Fibroblast of skin of right biceps (primary cell): ENCODE measurements at places on chromosomes 16 and 17.

DNA sequence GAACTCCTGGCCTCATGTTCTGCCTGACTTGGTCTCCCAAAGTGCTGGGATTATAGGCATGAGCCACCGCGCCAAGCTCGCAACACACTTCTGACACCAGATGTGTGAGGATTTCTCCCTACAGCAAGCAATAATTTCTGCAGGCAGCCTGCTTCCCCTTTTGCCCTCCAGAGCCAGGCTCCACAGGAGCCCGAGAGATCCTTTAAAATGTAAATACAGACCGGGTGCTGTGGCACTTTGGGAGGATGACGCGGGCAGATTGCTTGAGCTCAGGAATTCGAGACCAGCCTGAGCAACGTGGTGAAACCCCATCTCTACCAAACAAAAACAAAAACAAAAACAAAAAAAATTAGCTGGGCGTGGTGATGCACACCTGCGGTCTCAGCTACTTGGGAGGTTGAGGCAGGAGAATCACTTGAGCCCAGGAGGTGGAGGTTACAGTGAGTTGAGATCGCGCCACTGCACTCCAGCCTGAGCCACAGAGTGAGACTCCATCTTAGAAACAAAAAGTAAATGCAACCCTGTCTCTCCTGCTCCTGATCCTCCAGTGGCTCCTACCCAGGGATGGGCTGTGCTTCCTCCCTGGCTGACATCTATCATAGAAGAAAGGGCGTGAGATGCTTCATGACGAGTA is 14.7 kb downstream of the C16orf96 start:
- no peak for DNase-seq

GRCh38 chr16:72021043-72021442 is 12.5 kb downstream of the DHODH start:
- DNase-seq, result no peak

DNA sequence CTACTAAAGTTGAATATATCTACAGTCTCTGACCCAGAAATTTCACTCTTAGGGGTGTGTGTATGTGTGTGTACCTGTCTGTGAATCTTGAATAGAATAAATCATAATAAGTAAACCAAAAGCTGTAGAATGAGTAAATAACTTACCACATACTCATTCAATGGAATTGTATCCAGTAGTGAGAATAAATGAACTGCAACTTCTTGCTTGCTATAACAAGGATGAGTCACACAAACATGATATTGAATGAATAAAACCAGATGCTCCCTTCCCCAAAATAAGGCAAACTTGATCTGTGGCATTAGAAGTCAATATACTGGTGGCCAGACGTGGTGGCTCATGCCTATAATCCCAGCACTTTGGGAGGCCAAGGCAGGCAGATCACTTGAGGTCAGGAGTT is 259.8 kb upstream of the MON1B start:
- DNase-seq, result peak; percentile 59

GRCh38 chr16:4142268-4142667 is 26.0 kb upstream of the ADCY9 start:
- DNase-seq, result no peak

DNA sequence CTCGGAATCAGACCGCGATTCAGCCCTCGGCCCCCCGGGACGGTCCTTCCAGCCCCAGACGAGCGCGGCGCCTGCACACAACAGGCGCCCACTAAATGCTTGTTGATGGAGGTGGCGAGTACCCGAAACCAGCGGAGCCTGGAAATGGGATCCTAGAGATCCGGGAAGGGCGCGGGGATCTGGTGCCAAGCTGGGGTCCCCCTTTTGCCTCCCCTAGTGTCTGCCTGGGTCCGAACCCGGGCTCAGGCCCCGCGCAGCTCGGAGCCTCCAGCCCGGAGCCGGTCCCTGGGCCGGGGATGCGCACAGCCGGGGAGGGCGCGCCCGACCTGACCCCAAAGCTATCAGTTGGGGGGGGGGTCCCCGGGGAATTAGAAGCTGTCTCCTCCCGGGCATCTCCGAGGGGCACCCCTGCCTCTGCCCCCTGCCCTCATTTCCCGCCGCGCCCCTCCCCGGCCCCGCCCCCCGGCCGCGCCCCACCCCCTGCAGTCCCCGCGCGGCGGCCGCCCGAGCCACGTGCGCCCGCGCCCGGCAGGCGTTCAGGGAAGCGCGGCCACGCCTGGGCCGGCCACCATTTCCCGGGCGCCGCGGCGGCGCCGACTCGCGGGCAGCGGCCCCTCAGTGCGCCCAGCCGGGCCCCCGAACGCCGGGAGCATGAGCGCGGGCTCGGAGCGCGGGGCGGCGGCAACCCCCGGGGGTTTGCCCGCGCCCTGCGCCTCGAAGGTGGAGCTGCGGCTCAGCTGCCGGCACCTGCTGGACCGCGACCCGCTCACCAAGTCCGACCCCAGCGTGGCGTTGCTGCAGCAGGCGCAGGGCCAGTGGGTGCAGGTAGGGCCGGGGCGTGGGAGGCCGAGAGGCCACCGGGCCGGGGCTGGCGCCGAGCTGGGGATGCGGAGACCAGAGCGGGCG is at the start of gene CPNE7:
CPNE7 (plus strand) TSS at position 512 of the 906 bp plus-strand sequence; CDS start at position 652, 140 bp downstream.
- DNase-seq, result peak; percentile 18

GRCh38 chr17:57701124-57701523 is 44.0 kb downstream of the CCDC182 start:
- no peak for DNase-seq
